ENCODE measurements at places on chromosomes 1 and 21.

GRCh38 chr1:194076646-194077045 is 890.2 kb upstream of the B3GALT2 start:
- DNase-seq, result no peak

- no peak for DNase-seq
Observed at GRCh38 chr1:7253118-7253480, 467.8 kb downstream of the CAMTA1 start.

DNA sequence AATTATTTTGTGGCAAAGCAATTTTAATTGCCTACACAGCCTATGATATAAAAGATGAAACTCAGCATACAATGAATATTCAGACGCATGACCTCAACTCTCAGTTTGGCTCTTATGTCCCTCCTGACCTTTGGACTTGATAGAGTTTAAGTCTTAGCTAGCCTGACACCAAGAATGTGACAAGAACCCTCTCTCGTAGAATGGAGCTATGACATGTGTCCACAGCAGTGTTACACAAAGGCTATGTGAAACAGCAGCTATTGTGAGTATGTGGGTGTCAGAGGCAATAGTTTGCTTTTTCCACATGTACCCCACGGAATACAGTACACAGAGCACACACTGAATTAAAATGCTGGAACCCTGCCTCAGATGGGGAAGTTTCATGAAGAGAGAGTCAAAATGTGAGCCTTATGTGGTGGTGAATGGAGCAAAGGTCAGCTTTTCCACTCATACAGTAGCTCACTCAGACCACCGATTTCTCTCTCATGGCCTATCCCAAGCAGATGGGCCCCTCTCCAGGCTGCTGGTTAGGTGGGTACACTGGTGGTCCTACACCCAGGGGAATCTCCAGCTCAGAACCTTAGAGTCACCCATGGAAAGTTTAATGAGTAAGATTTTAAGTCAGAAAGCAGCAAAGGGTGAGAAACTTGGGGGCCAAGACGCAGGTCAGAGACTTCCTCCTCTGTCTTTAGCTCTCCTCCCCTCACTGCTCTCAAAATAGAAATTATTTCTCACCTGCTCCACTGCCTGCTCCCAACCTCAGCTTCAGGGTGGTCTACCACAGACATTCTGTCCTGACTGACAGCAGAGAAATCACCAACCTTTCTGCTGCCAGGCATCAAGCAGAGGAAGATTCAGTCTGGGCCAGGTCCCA is 10.1 kb upstream of the XCL2 start:
- no peak for DNase-seq

GRCh38 chr1:25003457-25004190 is 73.5 kb upstream of the RUNX3 start:
- no peak for DNase-seq

- DNase-seq, result no peak
Observed at GRCh38 chr1:29286194-29286767, 50.0 kb downstream of the PTPRU start.

- no peak for DNase-seq
Observed at GRCh38 chr1:162536511-162536910, 25.0 kb upstream of the UAP1 start.

DNA sequence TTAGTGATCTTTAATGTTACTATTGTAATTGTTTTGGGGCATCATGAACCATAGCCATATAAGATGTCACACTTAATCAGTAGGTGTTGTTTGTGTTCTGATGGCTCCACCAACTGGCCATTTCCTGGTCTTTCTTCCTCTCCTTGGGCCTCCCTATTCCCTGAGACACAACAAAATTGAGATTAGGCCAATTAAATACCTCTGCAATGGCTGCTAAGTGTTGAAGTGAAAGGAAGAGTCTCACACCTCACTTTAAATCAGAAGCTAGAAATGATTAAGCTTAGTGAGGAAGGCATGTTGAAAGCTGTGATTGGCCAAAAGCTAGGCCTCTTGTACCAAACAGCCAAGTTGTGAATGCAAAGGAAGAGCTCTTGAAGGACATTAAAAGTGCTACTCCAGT is 30.7 kb downstream of the PPP2R5A start:
- DNase-seq, result no peak

GRCh38 chr1:24727501-24728216 is 17.6 kb upstream of the CLIC4 start:
- DNase-seq, result no peak

GRCh38 chr1:185155600-185156287 is 1.0 kb downstream of the TRMT1L start:
- no peak for DNase-seq

DNA sequence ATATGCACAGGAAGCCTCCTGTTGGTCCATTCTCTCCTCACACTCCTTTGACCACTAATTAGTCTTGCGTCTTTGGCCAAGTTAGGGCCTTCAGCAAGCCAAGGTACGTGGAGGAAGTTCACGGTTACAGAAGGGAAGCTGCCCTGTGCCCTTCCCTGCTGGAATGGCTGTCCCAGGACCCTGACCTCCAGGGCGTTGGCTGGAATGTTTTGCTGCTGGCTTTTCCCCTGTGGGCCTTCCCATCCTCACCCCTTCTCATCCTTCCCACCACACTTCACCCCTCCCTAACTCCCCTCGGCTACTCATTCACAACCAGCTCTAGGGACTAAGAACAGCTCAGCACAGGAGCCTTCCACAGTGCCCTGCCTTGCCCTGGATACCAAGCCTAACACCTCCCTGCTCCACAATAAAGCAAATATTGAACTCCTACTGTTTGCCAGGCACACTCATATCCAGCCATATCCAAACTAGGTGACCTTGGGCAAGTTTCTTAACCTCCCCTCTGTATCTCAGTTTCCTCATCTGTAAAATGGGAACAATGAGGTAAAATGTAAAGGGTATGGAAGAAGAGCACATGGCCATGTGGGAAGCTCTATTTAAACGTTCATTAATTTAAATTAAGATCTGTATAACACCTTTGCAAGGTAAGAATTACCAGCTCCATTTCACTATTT is 8.8 kb upstream of the CDCP2 start:
- no peak for DNase-seq

- DNase-seq, result no peak
Observed at GRCh38 chr1:106457368-106457767, 599.1 kb upstream of the PRMT6 start.

GRCh38 chr1:165863346-165863745 is 35.9 kb downstream of the UCK2 start:
- no peak for DNase-seq

DNA sequence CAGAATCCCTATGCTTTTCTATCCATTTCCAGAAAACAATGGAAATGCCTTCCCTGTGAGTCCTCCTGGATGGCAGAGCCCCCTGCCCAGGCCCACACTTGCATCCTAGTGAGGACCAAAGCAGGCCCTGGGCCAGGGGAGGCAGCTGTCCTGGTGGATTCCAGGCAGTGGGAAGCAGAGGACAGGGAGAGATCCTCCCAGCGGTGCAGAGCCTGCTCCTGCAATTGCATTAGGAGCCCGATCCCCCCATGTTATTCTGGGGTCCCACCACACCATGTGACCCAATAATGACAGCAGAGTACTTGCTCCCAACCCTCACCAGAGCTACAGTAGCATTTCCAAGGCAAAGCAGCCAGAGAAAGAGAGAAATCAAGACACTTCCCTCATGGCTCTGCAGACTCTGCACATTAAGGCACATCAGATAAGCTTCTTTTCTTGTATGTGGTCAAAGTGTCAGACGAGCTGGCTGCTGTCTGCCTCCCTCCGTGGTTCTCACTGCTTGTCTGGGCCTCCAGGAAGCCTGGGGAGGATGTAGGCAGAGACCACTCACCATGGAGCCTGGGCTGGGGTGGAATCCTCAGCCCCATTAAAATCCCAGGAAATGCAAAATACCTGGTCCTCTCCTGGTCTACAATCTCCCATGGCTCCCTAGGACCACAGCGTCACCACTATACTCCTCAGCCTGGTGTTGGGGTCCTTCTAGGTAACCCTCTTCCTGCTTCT is 54.9 kb upstream of the RUNX3 start:
- DNase-seq, result no peak

DNA sequence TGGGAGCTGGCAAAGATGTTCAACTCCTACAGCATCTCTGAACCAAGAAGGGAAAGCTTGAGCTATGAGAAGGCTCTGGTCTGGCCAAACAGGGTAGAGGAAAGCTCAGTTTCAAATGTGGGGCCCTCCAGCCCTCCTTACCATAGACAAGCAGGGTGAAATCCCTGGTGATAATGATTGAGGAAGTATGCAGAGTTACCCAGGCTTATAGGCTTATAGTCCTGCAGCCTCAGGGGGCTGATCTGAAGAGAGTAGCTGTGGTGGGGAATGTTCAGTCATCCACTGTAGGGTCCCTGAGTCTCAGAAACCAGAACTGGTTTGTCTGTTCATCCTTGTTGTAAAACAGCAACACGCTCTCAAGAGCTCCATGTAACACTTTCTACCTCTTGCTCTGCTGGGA is 19.8 kb upstream of the LY9 start:
- DNase-seq, result no peak

- no peak for DNase-seq
Observed at GRCh38 chr1:214957330-214958137, 125.0 kb upstream of the KCNK2 start.

- no peak for DNase-seq
Observed at GRCh38 chr1:111221633-111222291, 5.8 kb upstream of the CHI3L2 start.

- DNase-seq, result no peak
Observed at GRCh38 chr1:234908571-234908970, 220.1 kb downstream of the TOMM20 start.

GRCh38 chr1:163395790-163396189 is 74.0 kb downstream of the NUF2 start:
- no peak for DNase-seq

GRCh38 chr1:82640352-82640751 is 839.6 kb downstream of the ADGRL2 start:
- DNase-seq, result no peak

GRCh38 chr1:197915260-197915861 is 1.8 kb upstream of the LHX9 start:
- DNase-seq, result no peak

DNA sequence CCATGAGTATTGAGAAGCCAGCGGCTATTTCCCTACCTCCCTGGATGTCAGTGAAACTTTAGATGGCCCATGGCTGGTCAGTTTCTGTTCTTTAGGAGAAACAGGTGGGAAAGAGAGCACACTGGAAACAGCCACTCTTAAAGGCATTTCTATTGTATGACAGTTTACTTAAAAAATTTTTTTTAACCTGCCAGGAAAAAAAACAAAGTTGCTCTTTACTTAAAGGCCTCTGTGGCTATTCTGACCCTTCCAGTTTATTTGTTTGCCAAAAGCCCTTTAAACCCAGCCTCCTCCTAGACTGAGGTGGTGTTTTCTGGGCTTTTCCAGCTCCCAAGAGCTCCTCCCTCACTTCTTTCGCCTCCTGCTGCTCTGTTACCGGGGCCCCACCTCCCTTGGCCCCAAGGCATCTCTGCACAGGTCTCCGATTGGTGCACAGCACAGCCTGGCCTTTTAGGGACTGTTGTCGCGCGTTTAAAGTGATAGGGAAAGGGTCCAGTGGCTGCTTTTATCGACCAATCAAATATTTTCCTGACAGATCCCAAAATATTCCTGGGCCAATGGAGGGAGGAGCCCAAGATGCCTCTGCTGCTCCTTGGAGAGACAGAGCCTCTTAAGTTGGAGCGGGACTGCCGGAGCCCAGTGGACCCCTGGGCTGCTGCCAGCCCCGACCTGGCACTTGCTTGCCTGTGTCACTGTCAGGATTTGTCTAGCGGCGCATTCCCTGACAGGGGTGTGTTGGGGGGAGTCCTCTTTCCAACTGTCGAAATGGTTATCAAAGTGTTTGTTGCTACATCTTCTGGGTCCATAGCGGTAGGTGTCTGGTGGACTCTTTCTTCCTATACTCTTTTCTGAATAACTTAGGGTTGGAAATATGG is at the start of gene SH3BGR:
Gene SH3BGR (plus strand): TSS at position 639 of the 875 bp plus-strand sequence. CDS start 127 bp downstream, at position 766.
- no peak for DNase-seq

DNA sequence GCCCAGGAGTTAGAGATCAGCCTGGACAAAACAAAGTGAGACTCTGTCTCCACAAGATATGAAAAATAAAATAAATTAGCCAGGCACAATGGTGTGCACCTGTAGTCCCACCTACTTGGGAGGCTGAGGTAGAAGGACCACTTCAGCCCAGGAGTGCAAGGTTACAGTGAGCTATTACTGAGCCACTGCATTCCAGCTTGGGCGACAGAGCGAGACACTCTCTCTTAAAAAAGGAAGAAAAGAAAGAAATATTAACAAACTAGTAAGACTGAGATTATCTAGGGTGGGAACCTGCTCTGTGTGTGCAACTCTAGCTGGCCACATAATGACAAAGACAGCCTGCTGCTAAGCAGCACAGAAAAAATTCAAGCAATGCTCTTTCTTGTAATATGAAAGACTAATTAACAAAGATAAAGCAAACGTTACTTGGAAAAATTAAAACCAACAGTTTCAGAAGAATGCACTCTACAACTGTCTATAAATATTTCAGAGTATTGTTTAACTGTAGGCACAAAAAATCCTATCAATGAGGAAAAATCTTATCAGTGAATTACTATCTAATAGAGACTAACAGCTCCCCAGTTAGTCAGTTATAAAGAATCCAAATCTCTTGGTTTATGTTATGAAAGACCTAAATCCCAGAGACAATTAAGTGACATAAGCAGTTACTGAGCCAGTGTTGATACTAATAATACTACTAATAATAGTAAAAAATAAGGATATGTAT is 74.5 kb downstream of the ENAH start:
- DNase-seq, result no peak

- DNase-seq, result no peak
Observed at GRCh38 chr1:234934611-234935033, 194.0 kb downstream of the TOMM20 start.

GRCh38 chr1:162974810-162975209 is 94.4 kb upstream of the RGS4 start:
- no peak for DNase-seq

- DNase-seq, result no peak
Observed at GRCh38 chr1:22529901-22530621, 33.2 kb upstream of the EPHA8 start.

GRCh38 chr1:204723131-204723787 is 37.7 kb upstream of the LRRN2 start:
- DNase-seq, result no peak

DNA sequence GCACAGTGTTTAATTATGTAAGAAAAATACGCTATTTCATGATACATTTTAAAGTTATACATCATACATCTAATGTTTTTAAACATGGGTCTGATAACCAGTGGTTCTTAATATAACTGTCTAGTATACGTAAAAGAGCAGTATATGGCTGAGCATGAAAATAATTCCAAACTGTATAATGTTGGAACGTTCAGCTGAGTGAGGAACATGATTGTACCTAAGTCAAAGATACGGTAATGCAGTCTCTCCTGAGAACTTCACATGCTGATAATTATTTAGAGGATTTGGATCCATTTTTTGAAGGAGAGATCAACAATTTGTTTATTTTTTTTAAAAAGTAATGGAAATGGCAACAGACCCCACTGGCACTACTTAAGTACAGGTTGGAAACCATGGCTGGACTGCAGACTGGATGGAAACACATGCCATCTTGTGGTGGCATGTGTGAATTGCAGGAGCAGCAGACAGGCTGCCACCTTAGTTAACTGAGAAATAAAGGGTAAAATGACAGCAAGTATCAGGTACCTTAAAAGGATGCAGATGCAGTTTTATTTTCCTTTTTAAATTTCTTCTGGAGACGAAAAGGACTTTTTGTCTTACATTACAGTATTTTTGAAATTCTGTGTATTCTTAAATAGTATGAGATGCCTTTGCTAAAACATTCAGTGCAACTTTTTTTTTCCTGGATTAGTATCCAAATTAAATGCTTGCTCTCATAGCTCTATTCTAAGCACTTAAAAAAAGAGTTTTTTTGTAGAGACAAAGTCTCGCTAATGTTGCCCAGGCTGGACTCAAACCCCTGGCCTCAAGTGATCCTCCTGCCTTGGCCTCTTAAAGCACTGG is 73.8 kb downstream of the MTR start:
- peak; percentile 24 for DNase-seq

- DNase-seq, result no peak
Observed at GRCh38 chr1:170674239-170674638, 10.3 kb downstream of the PRRX1 start.
